Activated effector memory CD4-positive, alpha-beta T cell treated with anti-CD3 and anti-CD28 coated beads, Interleukin-2, amount 50 U/mL, for 16 hours (primary cell): ENCODE measurements at places on chromosomes 3 and 15.

- no peak for DNase-seq
Measured at GRCh38 chr15:37425541-37425940, 325.2 kb upstream of the MEIS2 start.

GRCh38 chr15:90042766-90043529, 41.8 kb downstream of the ZNF710 start:
- DNase-seq = peak; percentile 55

DNA sequence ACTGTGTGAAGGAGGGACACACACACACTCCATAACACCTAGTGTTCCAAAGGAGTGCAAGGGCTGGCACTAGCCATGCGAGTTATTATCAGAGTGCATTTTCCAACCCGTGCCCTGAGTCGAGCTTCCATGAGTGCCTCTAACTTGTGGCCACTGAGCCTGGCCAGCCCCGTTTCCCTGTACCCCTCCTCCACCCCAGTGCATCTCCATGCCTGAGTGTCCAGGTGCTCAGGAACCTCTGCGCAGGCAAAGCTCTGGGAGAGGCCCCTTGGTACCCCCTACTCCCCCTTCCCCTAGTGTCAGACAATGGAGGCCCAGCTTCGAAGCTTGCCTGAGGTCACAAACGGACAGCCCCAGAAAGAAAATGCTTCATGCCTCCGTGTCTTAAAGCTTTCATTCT, 45.2 kb upstream of the HES1 start:
- no peak for DNase-seq

DNA sequence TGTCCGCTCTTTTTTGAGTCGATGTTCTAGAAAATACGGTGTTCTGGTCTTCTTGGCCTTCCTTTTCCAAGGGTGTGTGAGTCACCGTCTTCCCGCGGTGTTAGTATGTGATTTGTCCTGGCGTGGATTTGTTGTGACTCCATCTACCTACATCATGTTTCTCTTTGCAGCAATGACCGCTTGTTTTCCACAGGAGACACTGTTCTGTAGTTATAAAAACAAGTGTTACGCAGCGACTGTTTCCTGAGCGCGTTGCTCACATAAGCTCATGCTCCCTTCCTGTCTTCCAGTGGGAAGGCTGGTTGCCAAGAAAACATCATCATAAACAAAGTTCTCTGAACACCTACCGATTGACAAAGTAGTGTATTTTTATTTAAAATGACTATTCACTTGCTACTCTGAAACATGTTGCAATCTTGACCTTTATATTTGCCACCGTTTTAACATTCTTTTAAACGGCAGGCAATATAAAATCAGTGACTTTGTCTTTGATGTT, 19.0 kb downstream of the USP13 start:
- no peak for DNase-seq

- no peak for DNase-seq
Measured at GRCh38 chr3:18238332-18238731, 186.8 kb downstream of the SATB1 start.

DNA sequence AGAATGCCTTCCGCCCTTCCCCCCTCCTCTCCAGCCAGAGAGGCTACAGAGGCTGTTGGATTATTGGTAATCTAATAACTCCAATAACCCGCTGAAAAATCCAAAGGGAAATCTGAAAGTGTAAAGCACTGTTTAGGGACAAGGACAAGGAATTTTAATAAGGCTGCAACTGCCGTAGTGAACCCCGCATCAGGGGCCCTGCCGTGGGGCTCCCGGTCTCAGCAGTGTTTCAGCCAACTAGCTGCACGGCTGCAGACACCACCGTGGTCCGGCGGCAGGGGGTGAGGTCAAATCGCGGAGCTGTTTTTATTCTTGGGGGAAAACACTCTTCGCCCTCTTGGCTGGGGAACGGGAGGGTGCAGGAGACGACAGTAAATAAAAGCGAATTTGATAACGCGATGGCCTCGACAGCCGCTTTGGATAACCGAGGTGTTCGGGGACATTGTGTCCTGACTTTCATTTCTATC, 6.1 kb downstream of the BCL6 start:
- DNase-seq = peak; percentile 76

- no peak for DNase-seq
Measured at GRCh38 chr3:105062853-105063252, 303.9 kb upstream of the ALCAM start.

DNA sequence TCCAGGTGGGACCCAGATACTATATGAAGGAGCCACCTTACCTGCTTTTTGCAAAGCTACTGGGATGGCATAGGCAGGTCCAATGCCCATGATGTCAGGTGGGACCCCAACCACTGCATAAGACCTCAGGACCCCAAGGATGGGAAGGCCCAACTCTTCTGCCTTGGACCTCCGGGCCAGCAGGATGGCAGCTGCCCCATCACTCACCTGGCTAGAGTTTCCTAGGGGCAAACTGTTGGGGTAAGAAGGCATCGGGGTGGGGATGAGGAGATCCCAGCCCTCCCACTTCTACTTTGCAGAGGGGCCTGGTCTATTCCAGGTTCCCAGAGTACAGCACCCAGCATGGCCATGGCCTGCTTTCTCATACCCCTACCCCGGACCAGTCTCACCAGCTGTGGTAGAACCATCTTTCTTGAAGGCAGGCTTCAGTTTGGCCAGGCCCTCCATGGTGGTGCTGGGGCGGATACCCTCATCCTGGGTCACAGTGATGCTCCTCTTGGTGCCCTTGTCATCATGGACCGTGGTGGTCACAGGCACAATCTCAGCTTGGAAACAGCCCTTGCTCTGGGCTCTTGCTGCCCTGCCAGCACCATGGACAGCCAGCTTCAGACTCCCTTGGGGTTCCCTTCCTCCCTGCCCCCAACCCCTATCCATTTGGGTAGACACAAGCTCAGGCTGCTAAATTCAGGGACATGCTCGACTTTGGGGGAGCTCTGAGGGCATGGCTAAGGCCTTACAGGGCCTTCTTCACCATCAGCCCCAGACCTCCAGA, 10.6 kb downstream of the ACAA1 start:
- no peak for DNase-seq

DNA sequence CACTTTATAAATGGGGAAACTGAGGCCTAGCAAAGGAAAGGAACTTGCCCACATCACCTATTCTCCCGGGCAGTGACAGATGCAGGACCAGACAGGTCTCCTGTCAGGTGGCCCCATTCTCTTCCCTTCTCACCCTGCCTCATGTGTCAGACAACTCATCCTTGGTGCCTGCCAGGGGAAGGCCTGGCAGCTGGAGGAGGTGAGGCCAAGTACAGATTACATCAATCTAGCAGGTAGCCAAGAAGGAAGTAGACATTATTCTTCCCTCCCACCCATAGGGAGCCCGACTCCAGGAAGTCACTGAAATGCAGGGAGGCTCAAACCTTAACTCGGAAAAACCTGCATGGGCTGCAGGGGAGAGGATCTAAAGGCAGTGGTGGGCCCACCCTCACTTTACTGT, 39.6 kb downstream of the DAPK2 start:
- no peak for DNase-seq

DNA sequence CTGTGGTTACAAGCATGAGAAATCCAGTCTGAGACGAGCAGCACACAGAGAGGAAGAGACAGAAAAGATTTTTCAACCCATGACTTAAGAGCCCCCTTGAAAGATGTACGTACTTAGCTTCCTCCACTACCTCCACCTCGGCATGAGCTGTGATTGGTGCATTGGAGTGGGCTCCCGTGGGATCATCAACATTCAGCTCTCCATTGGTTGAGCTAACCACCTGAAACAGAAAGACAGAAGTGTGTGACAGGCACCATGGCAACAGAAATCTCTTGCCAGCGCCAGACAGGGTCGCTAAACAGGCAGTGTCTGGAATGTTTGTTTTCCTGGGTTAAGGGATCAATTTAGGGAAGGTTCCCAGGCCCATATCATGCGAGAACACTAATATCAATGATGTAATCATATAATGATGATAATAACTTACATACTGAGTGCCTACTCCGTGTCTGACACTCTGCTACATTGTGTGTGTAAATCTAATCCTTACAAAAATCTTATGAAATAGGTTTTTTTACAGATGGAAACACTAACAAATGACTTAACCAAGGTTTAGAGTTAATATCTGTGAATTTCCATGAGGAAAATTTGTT, 17.5 kb upstream of the PPIB start:
- no peak for DNase-seq
